ENCODE measurements at places on chromosomes 4 and X. TPM values are rescaled to one million over a fixed set of nuclear protein-coding genes. Genes with fewer than 3 reads are reported as not detected.

The AWAT2 gene
- total RNA-seq, result not detected

The CTAG2 gene
- not detected for total RNA-seq

The OTC gene
- not detected for total RNA-seq

The TLR10 gene
- total RNA-seq, result 0.02 TPM

The RPA4 gene
- 0.14 TPM for total RNA-seq

The NDNF gene
- total RNA-seq, result not detected

The FAAH2 gene
- 0.06 TPM for total RNA-seq

The MTNR1A gene
- total RNA-seq, result 0.88 TPM

The F9 gene
- total RNA-seq, result not detected

The WWC2 gene
- 18.9 TPM for total RNA-seq

The SPRY1 gene
- total RNA-seq, result 6.2 TPM

The UTP3 gene
- 32.4 TPM for total RNA-seq

The ENPP6 gene
- not detected for total RNA-seq

The GIMD1 gene
- not detected for total RNA-seq

The SSX2B gene
- total RNA-seq, result not detected

The F11 gene
- not detected for total RNA-seq

The RAB28 gene
- total RNA-seq, result 9.2 TPM

The SSX5 gene
- not detected for total RNA-seq

The PAGE4 gene
- total RNA-seq, result not detected

The TMEM150C gene
- 1.2 TPM for total RNA-seq

The CMC4 gene
- total RNA-seq, result 18.8 TPM

The GASK1B gene
- total RNA-seq, result 0.44 TPM
